CD4-positive, alpha-beta memory T cell (primary cell): ENCODE measurements at places on chromosomes 3 and 15. TPM values are rescaled to one million over a fixed set of nuclear protein-coding genes. Genes with fewer than 3 reads are reported as not detected.

GRCh38 chr3:100525753-100526612, 33.6 kb downstream of the TMEM45A start:
- no peak for DNase-seq

PIGZ gene
- 0.33 TPM for total RNA-seq

- DNase-seq, result no peak
Measured at GRCh38 chr15:74062236-74062635, 20.1 kb downstream of the GOLGA6A start.

DNA sequence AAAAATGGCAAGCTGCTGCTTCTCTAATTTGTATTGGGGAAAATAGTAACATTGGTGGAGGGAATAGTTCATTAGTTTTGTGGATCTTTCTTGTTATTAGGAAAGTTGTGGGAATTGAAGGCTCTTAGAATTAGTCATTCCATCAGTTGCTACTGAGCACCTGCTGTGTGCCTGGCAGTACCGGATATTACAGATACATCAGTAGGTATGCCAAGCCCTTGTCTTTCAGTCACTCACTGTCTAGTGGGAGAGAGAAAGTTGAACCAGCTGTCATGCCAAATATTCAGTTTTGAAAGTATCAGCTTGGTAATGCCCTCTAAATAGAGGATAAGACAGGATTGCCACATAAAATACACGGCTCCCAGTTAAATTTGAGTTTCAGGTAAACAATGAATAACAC, 32.5 kb downstream of the IGSF10 start:
- no peak for DNase-seq

DNA sequence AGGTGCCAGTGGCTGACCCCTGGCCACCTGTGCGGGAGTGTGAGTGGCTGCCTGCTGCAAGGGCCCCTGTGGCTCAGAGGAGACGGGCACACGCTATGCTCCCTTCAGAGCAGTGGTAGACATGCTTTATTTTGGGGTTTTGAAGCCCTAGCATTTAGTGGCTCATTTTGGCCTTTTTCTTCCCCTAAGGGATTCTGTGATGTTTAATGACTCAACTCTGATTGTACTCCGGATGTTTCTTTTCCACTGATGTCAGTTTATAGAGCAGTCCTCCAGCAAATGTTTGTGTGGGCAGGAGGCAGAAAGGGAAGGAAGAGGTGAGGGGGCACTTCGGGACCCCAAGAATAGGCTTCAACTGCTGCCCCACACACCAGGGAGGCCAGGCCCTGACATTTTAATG, 288.9 kb upstream of the C2CD4B start:
- DNase-seq, result no peak

- DNase-seq, result no peak
Measured at GRCh38 chr3:69433969-69434325, 48.1 kb upstream of the FRMD4B start.

SPINK8 gene
- total RNA-seq, result not detected

- no peak for DNase-seq
Measured at GRCh38 chr3:139281522-139282196, 62.2 kb upstream of the MRPS22 start.

GRCh38 chr3:195102609-195103467, 168.1 kb downstream of the XXYLT1 start:
- no peak for DNase-seq

- no peak for DNase-seq
Measured at GRCh38 chr15:63985221-63986184, 60.8 kb downstream of the DAPK2 start.

DNA sequence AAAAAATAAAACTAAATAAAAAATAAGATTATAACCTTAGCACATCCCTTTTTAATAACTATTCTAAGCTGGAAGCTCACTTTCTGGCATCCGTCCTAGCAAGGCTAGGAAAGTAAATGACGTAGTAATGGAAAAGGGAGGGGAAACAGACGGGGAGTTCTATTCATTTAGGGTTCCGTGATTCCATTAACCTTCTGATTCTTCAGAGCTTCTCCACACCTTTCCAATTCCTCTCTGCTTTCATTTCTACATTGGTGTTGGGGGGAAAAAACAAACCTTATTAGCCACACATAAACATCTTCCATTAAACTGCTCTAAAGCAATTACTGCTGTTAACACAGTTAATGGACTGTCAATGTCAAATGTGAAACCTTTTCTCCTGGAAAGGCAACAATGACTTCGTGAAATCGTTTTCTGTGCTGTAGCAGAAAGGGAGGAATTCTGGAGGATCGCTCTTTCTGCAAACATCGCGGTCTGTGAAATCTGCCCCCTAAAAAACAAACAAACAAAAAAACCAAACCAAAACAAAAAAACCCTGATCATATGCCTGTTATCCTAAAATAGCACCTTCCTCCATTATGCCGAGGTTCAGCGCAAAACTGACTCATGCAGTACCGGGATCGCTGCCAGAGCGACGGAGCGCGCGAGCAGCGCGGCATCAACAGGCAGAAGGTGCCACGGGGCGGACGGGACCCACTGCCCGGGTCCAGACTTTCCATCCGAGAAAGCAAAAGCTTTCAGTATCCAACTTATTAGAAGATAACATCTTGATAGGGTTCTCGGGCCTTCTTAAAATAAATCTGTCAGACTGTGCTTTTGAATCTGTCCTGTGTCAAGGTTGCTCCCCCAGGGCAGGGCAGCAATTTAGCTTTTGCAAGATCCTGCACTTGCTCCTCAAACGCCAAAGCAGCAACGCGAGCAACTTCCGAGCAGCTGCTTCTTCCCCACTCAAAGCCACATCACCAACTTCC, 156.2 kb downstream of the FGF12 start:
- no peak for DNase-seq

DNA sequence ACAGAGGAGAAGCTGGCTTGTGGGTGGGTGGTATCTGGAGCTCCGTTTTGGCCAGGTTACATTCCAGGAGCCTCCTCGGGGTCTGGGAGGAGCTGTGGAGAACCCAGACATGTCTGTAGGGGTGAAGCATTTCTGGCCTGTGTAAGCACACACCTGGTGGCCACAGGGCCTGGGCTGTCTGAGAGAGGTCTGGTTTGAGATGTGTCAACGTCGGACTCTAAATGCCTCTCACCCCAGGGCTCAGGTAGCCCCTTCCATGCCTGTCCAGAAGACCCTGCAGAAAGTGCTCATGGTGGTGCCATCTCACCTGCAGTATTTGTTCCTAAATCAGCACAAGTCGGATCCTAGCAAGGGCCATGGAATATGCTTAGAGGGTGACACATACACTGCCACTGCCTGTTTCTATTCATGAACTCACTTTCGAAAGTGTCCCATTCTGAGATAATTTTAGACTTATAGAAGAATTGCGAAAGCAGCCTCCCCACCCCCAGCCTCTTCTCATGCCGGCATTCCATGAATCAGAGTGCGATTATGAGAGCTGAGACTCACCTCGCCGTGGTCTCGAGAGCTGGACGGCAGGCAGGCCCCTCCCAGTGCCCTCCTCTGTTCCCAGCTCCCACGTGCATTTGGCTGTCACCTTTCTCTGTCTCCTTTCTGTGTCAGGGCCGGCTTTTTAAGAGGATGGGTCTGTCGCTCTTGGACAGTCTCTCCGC, 63.7 kb downstream of the KLF15 start:
- no peak for DNase-seq

DNA sequence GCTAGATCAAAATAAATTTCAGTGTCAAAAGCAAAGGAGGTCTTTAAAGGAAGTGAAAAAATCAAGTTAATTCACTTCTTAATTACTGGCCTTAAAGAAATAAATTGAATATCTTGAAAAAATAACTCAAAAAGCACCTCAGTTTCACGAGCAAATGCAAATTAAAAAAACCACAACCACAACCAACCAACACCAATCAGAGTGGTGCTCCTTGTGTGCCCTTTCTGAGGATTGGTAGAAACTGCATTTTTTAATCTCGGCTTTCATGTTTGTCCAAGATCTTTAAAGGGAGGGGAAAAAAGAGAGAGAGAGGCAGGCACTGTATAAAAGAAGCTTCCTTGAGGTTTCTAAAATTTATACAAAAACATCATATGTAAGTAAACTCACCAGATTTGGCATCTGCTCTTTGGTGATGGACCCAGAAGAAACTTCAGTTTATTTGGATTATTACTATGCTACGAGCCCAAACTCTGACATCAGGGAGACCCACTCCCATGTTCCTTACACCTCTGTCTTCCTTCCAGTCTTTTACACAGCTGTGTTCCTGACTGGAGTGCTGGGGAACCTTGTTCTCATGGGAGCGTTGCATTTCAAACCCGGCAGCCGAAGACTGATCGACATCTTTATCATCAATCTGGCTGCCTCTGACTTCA, at the start of gene GPR15:
TSS of gene GPR15 (plus strand) at position 357 of the 653 bp plus-strand sequence. CDS start at position 413, 56 bp downstream.
- DNase-seq, result no peak

DNA sequence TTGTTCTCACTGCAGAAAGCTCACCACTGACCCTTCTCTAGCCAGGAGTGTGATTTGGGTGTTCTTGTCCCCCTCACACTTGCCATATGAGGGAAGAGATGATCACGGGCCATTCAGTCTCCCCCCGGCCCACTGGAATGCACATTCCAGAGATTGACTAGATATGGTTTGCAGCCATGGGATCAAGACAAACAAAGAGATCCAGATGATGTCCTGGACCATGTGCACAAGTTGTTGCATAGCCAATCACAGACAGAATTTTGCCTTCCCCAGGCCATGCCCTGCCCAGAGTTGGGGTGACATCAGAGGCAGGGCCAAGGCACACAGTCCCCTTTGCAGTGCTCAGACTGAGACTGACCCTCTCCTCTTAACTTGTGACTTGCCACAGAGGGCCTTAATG, 14.8 kb downstream of the MUC13 start:
- no peak for DNase-seq

DNA sequence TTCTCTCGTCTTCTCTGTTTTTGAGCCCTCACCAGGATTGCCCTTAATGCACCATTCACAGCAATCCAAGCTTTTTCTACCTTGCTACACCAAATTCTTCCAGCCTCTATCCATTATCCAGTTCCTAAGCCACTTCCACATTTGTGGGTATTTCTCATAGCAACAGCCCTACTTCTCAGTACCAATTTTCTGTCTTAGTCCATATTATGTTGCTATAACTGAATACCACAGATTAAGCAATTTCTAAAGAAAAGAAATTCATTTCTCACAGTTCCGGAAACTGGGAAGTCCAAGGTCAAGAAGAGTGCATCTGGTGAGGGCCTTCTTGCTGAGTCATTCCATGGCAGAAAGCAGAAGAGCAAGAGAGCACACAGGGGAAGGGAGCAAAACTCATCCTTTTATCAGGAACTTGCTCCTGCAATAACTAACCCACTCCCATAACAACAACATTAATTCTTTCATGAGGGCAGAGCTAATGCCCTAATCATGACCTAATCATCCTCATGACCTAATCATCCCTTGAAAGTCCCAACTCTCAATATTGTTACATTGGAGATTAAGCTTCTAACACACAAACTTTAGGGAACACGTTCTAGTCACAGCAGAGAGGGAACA, 9.7 kb upstream of the EIF1B start:
- DNase-seq, result no peak

DNA sequence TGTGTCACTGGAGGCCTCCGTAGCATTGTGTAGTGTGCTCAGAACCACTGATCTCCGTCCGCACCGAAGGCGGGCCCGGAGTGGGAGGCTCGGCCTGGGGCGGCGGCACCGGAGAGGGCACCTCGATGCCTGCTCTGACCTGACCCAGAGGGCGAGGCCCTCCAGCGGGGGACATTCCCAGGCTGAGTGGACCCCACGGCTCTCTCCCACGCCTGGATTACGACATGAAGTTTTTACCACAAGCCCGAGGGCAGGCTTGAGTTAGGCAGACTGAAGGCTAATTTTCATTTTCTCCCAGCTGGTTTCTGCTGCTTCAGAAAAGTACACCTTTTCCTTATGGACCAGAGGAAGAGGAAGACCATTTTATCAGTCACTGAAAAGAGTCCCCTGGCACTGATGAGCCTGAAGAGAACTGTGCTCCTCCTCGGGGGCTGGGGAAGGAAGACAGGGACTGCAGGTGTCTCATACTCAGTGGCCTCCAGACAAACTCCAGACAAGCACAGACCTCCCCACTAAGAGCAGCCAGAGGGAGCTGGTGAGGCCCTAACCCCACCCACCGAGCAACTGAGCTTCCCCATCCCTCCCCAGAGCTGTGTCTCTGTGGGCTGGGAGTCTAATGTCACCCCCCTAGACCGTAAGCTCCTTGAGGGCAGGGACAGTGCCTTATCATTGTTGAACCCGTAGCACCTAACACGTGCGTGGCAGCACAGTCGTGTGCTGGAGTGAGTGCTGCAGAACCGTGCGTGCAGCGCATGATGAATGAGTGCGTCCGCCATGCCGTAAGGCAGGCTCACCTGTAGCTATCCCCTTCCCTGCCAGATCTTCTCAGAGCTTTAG, 74.5 kb upstream of the BLM start:
- DNase-seq, result no peak

- DNase-seq, result no peak
Measured at GRCh38 chr3:121482660-121483059, 63.1 kb downstream of the POLQ start.

PRICKLE2 gene
- not detected for total RNA-seq

- no peak for DNase-seq
Measured at GRCh38 chr3:99319961-99320360, 318.4 kb upstream of the COL8A1 start.

GRCh38 chr3:50350213-50350526, 405 bp downstream of the NPRL2 start:
- DNase-seq, result no peak

SEMA3G gene
- 0.22 TPM for total RNA-seq

LHFPL4 gene
- not detected for total RNA-seq

DNA sequence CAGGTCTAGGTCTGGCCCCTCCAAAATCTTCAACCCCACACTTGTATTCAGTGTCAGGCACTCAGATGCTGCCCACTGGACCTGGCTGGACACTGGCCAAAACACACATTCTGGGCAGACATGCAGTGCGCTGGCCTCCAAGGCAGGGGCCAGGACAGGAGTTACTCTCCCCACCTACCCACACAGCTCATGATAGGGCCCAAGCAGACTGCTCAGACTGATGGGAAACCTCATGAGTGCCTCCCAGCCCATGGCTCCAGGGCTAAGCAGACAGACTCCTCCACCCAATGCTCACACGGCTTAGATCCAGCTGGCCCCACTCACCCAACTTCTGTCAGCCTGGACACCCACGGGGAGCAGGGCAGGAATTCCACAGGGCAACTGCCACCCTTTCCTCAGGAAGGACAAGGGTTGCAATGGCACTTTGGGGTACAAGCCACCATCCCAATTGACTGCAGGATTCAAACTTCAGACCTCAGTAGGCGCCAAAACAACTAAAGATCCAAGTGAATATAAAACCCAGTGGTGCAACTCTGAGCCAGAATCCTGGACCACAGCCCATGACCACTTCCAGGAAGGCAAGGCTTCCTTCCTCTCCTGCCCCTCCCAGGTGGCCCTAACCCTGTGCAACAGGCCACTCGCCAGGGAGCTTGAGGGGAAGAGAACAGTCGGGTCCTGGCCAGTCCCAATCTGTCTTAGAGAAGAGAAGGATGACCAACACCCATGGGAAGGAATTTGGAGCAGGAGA, 1.4 kb downstream of the LTF start:
- DNase-seq, result no peak

GRCh38 chr15:39627451-39628143, 46.7 kb downstream of the THBS1 start:
- no peak for DNase-seq

- no peak for DNase-seq
Measured at GRCh38 chr15:92451225-92451825, 57.6 kb downstream of the ST8SIA2 start.

GPD1L gene
- 32.5 TPM for total RNA-seq

SLC28A2 gene
- not detected for total RNA-seq
